Smooth muscle cell of the umbilical artery (primary cell): ENCODE measurements at places on chromosomes 1 and 21. TPM values are rescaled to one million over a fixed set of nuclear protein-coding genes. Genes with fewer than 3 reads are reported as not detected.

Gene NTMT2
- not detected in 2 replicates for total RNA-seq

Gene SEMA4A
- total RNA-seq: 0.55 and 0.59 TPM in 2 replicates

Gene AJAP1
- total RNA-seq: not detected in 2 replicates

Gene RHCE
- total RNA-seq: 1.2 and 1.8 TPM in 2 replicates

Gene NBPF4
- total RNA-seq: not detected in 2 replicates

Gene PRELP
- total RNA-seq: 0.30 and 0.32 TPM in 2 replicates

Gene TNFRSF9
- 1.2 and 2.3 TPM in 2 replicates for total RNA-seq

Gene AGMAT
- total RNA-seq: 1.5 and 2.0 TPM in 2 replicates

Gene HES2
- 0.37 TPM in 1 of 2 replicates, not detected in the other for total RNA-seq

Gene PPFIA4
- total RNA-seq: 20.9 and 24.6 TPM in 2 replicates

Gene MAP10
- total RNA-seq: 1.8 TPM in 2 replicates

Gene LY9
- total RNA-seq: not detected in 2 replicates

Gene KRTAP12-4
- not detected in 2 replicates for total RNA-seq

Gene AADACL4
- not detected in 2 replicates for total RNA-seq

Gene PTPN22
- 1.5 and 4.8 TPM in 2 replicates for total RNA-seq

Gene KIF14
- 0.89 and 8.8 TPM in 2 replicates for total RNA-seq

Gene NBPF6
- not detected in 2 replicates for total RNA-seq

Gene PBX1
- 26.3 and 38.0 TPM in 2 replicates for total RNA-seq

Gene SLC2A5
- total RNA-seq: 2.4 and 12.5 TPM in 2 replicates

Gene AMY1A
- total RNA-seq: not detected in 2 replicates

Gene APOBEC4
- total RNA-seq: not detected in 2 replicates

Gene SLC44A5
- total RNA-seq: under 0.01 and 0.09 TPM in 2 replicates

Gene C1QA
- not detected in 2 replicates for total RNA-seq

Gene OR10J1
- not detected in 2 replicates for total RNA-seq

Gene LRRC71
- 0.37 TPM in 1 of 2 replicates, not detected in the other for total RNA-seq

Gene FAM163A
- total RNA-seq: 0.05 TPM in 1 of 2 replicates, not detected in the other

Gene PFKFB2
- 6.7 and 9.8 TPM in 2 replicates for total RNA-seq
